Lung (tissue), 17 donors: ENCODE measurements at places on chromosomes 1 and 21. TPM values are rescaled to one million over a fixed set of nuclear protein-coding genes. Genes with fewer than 3 reads are reported as not detected.

The ICOSLG gene
- total RNA-seq = 1.6 TPM

The INAVA gene
- total RNA-seq = 11.3 TPM

The EFNA4 gene
- total RNA-seq = 13.4 TPM

The CYP4A11 gene
- total RNA-seq = not detected

The CDC42BPA gene
- 32.7 TPM for total RNA-seq

The MTX1 gene
- total RNA-seq = 25.6 TPM

The SEMA4A gene
- total RNA-seq = 46.9 TPM

The RAB29 gene
- total RNA-seq = 19.5 TPM
